ENCODE measurements at places on chromosomes 16 and 17.
A peak's percentile ranks its signal among the peaks of the same experiment; 100 is the strongest.

DNA sequence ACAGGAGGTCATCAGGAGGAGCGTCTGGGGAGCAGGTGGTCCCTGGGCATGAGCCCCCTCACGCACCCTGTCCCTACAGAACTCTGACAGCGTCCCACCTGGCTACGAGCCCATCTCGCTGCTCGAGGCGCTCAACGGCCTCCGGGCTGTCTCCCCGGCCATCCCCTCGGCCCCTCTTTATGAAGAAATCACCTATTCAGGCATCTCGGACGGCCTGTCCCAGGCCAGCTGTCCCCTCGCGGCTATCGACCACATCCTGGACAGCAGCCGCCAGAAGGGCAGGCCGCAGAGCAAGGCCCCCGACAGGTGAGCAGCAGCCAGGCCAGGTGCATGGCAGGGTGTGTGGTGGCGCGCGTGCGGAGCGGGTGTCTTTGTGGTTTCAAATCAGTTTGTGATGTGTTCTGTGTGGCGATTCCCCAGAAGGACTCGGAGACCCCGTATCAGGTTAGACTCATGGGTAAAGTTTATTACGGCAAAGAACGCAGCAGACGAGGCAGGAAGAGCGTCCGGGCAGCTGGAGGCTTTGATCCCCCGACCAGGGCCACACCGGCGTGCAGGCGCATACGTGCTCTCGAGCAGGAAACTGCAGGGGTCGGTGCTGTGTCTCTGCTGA lies 11.8 kb upstream of the NUDT16L1 start:
- no peak for DNase-seq

- no peak for DNase-seq
Observed at GRCh38 chr17:42026857-42027589, 7.1 kb downstream of the NKIRAS2 start.

DNA sequence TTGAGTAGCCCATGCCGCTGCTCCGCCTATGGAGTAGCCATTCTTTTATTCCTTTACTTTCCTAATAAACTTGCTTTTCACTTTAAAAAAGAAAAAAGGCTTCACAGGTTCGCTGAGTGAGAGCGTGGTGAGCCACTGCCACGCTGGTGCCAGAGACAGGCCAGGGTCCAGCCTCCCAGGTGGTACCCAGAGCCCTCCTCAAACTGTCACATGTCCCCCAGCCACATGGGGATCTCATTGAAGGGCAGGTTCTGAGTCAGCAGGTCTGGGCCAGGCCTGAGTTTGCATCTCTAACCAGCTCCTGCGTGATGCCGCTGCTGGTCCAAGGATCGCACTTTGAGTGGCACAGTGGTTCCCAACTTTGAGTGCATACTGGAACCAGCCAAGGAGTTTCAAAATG lies 36.2 kb downstream of the RBFOX3 start:
- no peak for DNase-seq

DNA sequence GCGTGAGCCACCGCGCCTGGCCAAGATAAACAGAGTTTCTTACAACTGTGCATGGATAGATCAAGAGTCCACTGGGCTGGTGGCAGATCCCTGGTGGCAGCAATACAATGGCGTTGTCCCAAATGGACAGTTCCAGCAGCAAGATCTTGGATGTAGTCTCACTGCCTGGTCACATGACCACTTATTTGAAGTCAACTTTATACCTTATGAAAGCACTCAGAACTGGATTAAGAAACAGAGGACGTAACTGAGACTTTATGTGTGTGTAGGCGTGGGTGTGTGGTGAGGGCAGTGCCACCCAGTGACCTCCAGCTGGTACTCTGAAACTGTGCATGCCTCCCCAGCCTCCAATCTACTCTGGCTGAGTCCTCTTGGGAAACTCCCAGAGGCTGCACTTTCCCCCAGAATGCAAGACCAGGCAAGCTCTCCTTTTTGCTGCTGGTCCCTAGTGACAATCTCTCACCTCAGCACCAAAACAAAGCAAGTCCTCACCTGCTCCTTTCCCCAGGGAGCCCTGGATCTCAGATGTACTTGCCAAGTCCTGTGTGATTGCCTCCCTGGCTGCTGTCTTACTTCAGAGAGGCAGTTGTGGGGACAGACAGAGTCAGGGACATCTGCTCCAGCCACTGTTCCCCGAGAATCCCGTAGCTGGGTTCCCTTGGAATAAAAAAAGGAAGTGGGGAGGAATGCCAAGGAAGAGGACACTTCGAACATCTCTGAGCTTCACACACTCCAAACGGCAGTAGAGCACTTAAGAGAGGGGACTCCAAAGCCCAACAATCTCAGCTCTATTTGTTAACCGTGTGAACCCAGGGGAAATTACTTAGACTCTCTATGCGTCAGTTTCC lies 11.7 kb upstream of the ST6GALNAC2 start:
- DNase-seq, result no peak

DNA sequence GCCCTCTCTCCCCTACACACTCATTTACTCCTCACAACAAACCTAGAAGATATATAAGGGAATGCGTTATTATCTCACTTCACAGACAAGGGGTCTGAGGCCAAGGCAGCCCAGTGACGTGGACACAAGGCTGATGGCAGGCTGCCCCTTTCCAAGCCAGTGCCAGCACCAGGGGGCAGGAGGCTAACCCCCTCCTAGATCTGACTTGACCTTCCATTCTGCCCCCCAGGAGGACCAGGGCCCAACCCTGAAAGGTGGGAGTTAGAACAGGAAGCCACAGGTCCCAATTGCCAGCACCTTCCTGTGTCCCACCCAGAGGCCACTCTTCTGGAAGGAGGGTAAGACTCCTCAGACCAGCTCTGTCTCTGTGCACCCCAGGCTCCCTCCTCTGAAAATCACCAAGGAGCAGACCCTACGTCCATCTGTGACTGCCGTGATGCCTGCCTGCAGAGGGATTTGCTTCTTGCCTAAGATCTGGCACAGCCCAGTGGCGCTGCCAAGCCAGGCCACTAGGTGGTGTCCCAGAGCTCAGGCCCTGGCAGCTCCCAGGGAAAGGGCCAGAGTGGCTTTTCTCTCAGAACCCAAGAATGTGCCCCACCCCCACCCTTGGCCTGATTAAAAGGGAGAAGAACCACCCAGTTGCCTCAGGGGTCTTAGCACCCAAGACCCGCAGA lies 42.4 kb upstream of the MRPS23 start:
- peak; percentile 99 for DNase-seq

- DNase-seq, result no peak
Observed at GRCh38 chr17:48416971-48417370, 13.0 kb downstream of the SKAP1 start.

GRCh38 chr17:68301438-68301959 lies 10.2 kb downstream of the ARSG start:
- no peak for DNase-seq

DNA sequence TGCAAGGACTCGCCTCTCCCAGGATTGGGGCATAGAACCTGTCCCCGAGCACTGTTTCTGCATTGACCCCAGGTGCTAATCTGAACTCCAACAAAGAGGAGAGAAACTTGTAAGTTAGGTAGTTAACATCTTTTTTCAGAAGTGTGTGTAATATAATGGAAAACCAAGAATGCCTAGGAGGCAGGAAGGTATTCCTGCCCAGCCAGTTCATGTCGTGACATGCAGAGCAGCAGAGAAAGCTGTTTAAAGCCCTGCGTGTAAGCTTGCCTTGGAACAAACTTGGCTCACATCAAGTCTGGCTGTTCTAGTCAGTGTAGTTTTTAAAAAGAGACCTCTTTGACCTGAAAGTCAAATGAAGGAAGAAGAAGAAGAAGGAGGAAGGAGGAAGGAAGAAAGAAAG lies 2.1 kb upstream of the GNA13 start:
- DNase-seq, result no peak

DNA sequence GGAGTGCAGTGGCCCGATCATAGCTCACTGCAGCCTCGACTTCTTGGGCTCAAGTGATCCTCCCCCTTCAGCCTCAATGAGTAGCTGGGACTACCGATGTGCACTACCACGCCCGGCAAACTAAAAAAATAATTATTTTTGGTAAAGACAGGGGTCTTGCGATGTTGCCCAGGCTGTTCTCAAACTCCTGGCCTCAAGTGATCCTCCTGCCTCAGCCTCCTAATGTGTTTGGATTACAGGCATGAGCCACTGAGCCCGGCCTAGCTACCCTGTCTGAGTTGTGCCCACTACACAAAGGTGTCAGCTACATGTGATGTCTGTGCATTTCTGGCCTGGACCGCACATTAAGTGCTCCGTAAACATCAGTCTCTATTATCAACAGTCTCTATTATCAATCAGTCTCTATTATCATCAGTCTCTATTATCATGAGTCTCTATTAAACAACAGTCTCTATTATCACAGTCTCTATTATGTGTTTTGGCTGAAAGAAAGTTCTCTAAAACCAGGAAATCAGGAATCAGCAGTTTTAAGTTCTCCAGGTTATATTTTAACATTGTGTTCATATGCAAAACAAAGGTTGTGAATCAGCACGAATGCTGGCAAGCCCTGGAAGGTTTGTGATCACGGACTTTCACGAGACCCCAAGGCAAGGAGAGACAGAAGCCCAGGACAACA lies 721 bp upstream of the WWOX start:
- no peak for DNase-seq

GRCh38 chr16:2840914-2841313 lies 10.8 kb downstream of the ZG16B start:
- DNase-seq, result no peak

DNA sequence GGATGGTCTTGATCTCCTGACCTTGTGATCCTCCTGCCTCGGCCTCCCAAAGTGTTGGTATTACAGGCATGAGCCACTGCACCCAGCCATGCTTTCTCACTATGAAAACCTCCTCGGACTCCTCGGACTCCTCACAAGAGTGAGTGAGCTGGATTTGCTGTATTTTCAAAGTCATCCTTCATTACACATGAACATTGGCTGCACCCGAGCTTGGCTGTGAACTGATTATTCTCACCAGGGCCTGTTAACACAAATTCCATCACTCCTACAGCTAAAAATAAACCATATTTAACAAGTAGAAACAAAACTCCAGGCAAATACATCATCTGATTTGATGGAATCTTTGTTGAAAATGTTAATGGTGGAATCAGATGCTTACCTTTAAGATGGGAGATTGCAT lies 50.3 kb downstream of the PITPNC1 start:
- no peak for DNase-seq

DNA sequence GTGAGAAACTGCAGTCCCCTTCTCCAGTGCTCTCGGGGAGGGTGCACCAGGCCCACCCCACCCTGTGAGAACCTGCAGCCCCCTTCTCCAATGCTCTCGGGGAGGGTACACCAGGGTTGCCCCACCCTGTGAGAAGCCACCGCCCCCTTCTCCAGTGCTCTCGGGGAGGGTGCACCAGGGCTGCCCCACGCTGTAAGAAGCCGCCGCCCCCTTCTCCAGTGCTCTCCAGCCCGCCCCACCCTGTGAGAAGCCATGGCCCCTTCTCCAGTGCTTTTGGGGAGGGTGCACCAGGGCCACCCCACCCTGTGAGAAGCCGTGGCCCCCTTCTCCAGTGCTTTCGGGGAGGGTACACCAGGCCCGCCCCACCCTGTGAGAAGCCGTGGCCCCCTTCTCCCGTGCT lies 12.1 kb downstream of the SPATA33 start:
- DNase-seq, result no peak

GRCh38 chr17:32831223-32831622 lies 45.7 kb downstream of the MYO1D start:
- DNase-seq, result no peak

DNA sequence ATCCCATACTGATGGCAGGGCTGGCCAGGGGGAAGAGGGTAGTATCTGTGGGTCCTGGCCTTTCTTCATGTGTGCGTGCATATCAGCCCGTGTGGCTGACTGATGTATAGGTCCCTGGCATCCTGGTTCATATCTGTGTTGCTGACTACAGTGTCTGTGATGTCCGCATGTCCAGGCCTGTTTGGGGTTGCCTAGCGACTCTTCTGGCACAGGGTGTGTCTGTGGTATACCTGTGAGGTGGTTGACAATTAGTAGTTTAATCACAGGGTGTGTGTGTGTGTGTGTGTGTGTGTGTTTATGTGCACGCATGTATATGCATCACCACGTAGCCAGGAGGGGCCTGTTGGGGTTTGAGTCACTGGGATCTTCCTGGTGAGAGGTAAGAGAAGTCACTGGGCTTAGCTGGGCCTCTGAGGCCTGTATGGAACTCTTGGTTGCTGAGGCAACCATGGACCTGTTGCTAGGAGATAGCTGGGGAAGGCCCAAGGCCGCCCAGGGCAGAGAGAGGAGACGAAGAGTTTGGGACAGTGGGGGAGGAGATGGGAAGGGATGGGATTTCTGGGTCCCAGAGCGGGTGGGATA lies 603 bp upstream of the TMEM95 start:
- DNase-seq, result no peak

DNA sequence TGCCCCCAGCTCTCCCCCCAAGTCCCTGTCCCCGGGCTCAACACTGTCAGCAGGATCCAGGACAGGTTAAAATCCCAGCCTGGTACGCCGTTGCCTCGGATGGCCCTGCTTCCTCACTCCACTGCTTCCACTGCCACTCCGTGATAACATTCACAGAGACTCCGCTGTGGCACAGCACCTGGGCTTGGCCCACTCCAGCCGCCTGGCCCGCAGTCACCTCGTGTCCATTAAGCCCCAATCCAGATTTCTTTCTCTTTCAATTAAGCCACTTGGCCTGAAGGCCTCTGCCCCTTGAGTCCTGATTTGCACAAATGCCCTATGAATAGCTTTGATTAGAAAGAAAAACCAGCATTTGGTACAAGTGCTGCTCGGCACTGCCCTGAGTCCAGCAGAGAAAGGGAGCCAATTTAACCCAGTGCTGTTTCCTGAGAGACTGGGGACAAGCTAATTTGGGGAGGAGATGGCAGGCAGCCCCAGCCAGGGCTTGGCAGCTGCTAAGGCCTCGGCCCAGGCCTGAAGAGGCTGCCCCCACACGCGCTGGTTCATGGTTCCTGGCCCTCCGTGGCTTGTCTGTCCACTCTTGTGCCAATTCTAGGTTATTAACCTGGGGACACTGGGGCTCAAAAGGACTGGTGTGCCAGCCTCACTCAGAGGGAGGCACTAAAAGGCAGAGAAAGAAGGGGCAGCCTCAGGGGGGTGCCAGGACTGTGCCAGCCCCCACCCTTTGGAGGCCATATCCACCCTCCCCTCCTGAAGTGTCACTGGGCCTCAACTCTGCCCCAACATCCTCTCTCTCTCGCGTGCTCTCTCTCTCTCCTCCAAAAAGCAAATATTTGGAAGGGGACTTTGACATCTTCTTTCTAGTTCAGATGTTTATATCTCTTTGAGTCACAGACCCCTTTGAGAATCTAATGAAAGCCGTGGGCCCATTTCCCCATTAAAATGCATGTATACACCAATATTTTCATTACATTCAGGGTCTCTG lies 29.8 kb upstream of the SPPL2C start:
- DNase-seq, result no peak

GRCh38 chr17:17915183-17915582 lies 57.0 kb downstream of the TOM1L2 start:
- DNase-seq, result no peak

GRCh38 chr16:56916571-56917403 lies 15.2 kb upstream of the HERPUD1 start:
- DNase-seq, result no peak

DNA sequence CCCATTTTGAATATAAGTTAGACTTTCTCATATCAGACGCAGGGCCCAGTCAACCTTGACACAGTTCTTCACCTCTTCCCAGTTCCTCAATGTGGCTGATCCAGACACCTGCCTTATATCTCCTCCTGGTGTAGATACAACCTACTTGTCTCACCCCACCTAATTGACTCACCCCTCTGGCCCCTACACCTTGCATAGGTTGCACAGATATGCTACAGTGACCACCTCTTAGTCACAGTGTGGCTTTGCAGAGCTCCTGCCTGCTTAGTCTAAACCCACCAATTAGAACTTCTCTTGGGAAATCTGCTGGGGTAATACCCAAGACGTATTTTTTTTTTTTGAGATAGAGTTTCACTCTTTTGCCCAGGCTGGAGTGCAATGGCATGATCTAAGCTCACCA lies 16.8 kb downstream of the CHP2 start:
- DNase-seq, result no peak
